ENCODE measurements at places on chromosomes 5 and 9. TPM values are rescaled to one million over a fixed set of nuclear protein-coding genes. Genes with fewer than 3 reads are reported as not detected.

Gene EPB41L4A
- 0.11 TPM for total RNA-seq

Gene ACTBL2
- total RNA-seq = 0.11 TPM

Gene ARID3C
- total RNA-seq = 0.11 TPM

Gene SH2D3C
- not detected for total RNA-seq

Gene SHC3
- total RNA-seq = 0.63 TPM

Gene PCDHGA4
- 13.9 TPM for total RNA-seq

- H3K4me1 ChIP-seq = peaks cover 28% of the 10 kb centered on the region
- H3K27ac ChIP-seq = no peak overlapping the region
- no peak for DNase-seq
- no peaks in the 10 kb centered on the region for H3K27me3 ChIP-seq
- H3K4me3 ChIP-seq = no peak overlapping the region
Observed at GRCh38 chr5:66659780-66660179, 63.6 kb downstream of the MAST4 start.

GRCh38 chr5:171595401-171595800 is 176.0 kb downstream of the FGF18 start:
- no peak overlapping the region for H3K4me3 ChIP-seq
- 0 out of 2 replicates have a peak, but pooled peaks cover 5% of the 10 kb centered on the region for H3K4me1 ChIP-seq
- H3K27me3 ChIP-seq = peaks cover 12% of the 10 kb centered on the region

GRCh38 chr5:118146824-118147223 is 841.5 kb downstream of the DTWD2 start:
- no peak overlapping the region for H3K4me3 ChIP-seq
- DNase-seq = no peak
- H3K27ac ChIP-seq = no peak overlapping the region
- no peaks in the 10 kb centered on the region for H3K4me1 ChIP-seq
- H3K36me3 ChIP-seq = no peaks in the 10 kb centered on the region

GRCh38 chr9:127422787-127423186 is 1.4 kb upstream of the ZNF79 start:
- H3K27me3 ChIP-seq = no peaks in the 10 kb centered on the region
- no peaks in the 10 kb centered on the region for H3K36me3 ChIP-seq
- no peak for DNase-seq

GRCh38 chr9:20683351-20684034 is 566 bp upstream of the FOCAD start:
- peak overlapping the region; percentile 90 for H3K27ac ChIP-seq
- H3K27me3 ChIP-seq = no peaks in the 10 kb centered on the region
- H3K4me3 ChIP-seq = peak overlapping the region; percentile 85
- H3K36me3 ChIP-seq = no peaks in the 10 kb centered on the region

Data from GM23248 (cell line).